ENCODE measurements at places on chromosomes 13 and 19.

GRCh38 chr13:112105892-112106291 lies 38.9 kb downstream of the SOX1 start:
- no peak for DNase-seq

GRCh38 chr19:28023064-28023463 lies 1189.9 kb downstream of the UQCRFS1 start:
- DNase-seq = no peak

DNA sequence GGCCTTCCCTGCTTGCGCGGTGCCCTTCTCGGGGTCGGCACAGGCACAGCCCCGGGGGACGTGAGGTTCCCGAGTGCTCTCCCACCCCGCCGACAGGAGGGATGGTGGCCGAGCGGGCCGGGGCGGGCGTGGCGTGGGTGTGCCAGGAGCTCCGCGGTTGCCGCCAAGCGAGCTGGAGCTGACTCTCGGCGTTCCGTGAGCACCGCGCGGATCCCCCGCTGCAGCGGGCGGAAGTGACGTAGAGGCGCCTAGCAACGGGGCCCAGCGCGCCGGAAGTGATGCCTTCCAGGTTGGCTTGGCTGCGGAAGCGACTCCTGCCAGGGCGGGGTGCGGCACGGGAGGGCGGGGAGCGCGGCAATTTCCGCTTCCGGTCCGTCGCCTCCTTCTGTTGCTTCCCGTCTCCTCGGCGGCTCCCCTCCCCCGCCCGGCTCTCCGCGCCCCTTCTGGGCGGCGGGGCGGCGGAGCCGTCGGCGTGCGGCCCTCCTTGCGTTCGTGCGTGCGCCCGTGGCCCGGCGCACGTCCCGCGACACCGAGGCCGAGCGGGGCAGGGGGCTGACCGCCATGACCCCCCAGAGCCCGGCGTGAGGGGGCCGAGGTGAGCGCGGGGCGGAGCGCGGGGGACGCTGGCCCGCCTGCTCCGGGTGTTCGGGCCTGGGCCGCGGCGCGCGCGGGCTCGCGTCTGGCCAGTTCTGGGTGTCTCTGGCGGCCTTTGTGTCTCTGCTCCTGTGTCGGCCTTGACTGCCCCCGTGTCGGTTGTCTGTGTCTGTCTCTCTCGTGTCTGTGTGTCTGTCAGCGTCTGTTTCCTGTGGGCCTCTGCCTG lies at the start of gene EPN1:
Gene EPN1, plus strand, starts transcription at position 386 of the 820 bp plus-strand sequence. CDS start 3,402 bp downstream, outside the sequence.
- peak; percentile 95 for DNase-seq

GRCh38 chr13:22077205-22077683 lies 406.4 kb downstream of the FGF9 start:
- no peak for DNase-seq

GRCh38 chr19:18650021-18650390 lies 13.2 kb downstream of the KLHL26 start:
- DNase-seq = no peak

DNA sequence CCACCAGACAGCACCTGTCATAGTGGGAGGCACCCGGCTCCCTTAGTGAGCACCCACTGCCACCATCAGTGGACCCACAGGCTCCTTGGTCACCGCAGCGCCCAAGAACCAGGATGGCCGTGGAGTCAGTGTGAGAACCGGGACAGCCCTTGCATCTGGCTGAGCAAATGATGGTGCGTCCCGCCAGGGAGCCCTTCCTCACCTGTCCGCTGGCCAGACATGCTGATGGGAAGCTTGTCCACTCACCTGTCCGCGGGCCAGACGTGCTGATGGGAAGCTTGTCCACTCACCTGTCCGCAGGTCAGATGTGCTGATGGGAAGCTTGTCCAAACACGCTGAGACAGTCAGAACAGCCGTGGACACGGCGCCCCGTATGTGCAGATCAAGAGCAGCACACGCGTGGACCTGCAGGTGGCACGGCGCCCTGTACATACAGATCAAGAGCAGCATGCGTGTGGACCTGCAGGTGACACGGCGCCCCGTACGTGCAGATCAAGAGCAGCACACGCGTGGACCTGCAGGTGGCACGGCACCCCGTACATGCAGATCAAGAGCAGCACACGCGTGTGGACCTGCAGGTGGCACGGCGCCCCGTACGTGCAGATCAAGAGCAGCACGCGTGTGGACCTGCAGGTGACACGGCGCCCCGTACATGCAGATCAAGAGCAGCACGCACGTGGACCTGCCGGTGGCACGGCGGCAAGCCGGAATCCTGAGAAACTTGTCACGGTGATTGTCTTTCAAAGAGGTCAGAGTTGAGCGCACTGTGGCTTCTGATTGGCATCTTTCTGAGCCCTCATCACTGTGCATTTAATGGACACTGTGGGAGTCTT lies 40.7 kb upstream of the DCUN1D2 start:
- no peak for DNase-seq

- DNase-seq = no peak
Measured at GRCh38 chr19:18756896-18757295, 34.2 kb downstream of the COMP start.

GRCh38 chr19:49497047-49497788 lies 984 bp downstream of the RPS11 start:
- DNase-seq = no peak

GRCh38 chr19:52366414-52366824 lies 3.3 kb upstream of the ZNF880 start:
- DNase-seq = no peak

DNA sequence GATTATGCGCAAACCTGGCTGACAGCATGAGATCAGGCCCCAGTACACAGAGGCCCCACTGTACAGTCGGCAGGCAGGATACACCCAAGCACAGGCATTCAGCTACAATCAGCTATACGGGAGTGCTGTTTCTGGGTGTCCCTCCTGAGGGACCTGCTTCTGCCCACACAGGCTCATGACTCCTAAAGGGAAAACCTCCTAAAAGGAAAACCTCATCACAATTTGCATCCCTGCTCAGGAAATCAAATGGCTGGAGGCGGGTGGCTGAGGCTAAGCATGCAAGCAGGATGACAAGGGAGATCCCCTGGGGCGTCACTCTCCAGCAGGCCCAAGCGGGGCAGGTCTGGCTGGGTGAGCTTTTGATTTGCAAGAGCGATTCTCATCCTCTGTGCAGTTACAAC lies 99.8 kb downstream of the CRYL1 start:
- DNase-seq = no peak

GRCh38 chr19:44596428-44597130 lies 16.8 kb upstream of the IGSF23 start:
- DNase-seq = no peak

DNA sequence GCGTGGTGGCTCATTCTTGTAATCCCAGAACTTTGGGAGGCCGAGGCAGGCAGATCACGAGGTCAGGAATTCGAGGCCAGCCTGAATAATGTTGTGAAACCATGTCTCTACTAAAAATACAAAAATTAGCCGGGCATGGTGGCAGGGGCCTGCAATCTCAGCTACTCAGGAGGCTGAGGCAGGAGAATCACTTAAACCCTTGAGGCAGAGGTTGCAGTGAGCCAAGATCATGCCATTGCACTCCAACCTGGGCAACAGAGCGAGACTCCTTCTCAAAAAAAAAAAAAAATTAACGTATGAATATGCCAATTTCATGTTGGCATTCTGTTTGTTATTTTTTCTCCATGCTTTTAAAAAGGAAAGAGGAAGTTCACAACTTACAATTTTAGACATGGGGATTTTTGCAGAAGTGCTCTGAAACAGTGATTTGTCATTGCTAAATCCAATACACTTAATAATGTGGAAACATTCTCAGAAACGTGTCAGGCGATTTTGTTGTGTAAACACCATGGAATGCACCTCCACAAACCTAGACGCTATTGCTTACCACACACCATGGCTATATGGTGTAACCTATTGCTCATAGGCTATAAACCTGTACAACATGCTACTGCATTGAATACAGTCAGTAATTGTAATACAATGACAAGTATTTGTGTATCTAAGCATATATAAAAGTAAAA lies 115.9 kb upstream of the PCDH20 start:
- no peak for DNase-seq
